ENCODE measurements at places on chromosomes 5 and 9.

DNA sequence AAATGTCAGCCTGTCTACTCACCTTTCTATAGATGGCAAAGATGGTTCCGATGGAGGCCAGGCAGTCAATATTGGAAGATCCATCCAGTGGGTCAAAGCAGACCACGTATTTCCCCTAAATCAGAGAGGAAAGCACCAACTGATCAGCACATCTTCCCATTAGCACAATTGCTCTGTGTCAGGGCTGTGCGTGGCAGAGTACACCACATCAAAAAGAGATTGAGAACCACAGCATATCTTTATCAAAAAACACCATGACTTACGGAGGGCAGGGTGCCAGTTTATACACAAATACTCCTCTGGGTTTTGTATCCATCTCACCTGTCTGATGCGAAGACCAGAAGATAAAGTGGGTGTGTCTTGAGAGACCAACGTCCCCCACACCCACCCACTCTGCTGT, 9.1 kb downstream of the FBP2 start:
- peaks cover 18% of the 10 kb centered on the region for H3K27me3 ChIP-seq
- H3K36me3 ChIP-seq: no peaks in the 10 kb centered on the region
- no peak overlapping the region for H3K27ac ChIP-seq

DNA sequence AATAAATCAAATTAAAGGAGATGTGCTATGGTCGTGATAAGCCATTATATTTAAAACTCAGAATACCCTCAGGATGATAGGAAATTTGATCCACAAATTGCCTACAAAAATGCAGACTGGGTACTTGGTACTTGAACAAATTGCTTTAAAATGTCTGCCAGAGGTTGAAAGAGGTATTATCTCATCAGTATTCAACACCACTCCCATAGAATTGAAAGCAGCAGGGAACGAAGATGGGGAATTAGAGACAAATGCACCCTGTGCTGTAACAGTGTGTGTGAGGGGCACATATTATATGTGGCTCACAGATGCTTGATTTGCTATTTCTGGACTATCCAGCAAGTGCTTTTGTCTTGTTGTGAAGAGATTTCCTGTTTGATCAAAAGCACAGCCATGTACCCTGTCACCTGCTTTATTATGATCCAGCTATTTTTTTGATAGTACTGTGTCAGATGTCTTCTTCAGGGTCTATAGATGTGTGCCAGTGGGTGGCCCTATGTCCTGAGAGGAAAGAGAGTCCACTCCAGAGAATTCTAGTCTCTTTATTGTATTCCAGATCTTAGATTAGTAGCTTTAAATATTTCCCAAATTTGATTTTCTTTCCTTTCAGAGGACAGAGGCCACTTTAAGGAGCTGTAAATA, 120.1 kb downstream of the XRCC4 start:
- no peak overlapping the region for H3K27ac ChIP-seq
- no peak overlapping the region for H3K4me3 ChIP-seq
- no peaks in the 10 kb centered on the region for H3K36me3 ChIP-seq
- H3K4me1 ChIP-seq: no peaks in the 10 kb centered on the region

GRCh38 chr9:100492952-100493351, 20.0 kb downstream of the TMEFF1 start:
- no peak overlapping the region for H3K27ac ChIP-seq
- H3K4me1 ChIP-seq: no peaks in the 10 kb centered on the region
- H3K27me3 ChIP-seq: no peaks in the 10 kb centered on the region
- no peaks in the 10 kb centered on the region for H3K36me3 ChIP-seq

DNA sequence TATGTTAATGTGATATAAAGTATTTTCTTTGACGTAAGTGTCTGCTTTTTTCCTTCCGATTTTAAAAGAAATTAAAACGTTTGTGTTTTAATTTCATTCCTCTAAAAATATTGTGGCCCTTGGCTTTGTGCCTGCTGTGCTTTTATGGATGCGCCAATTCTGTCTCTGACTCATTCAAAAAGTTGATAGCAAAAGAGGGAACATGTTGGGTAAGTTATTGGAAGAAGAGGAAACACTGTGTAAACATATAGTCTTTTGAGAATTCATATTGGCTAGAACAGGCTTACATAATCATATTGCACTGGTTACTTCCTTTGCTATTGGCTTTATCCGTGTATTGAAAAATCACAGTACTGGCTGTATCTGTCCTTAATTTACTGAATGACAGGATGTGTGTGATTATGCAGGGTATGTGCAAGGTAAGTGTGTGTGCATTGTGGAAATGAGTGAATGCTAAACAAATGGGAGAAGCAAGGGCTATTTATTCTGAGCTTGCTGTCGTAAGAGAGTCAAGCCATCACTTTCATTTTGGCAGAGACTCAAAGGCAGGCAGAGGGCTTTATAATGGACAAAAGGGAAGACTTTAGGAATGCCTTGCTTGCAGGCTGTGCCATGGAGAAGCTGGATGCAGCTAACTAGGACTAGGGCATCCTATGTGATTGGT, 67.8 kb downstream of the SGCD start:
- no peaks in the 10 kb centered on the region for H3K36me3 ChIP-seq
- no peaks in the 10 kb centered on the region for H3K4me1 ChIP-seq
- no peaks in the 10 kb centered on the region for H3K27me3 ChIP-seq
- H3K4me3 ChIP-seq: no peak overlapping the region
- no peak for DNase-seq
- H3K27ac ChIP-seq: no peak overlapping the region

GRCh38 chr5:68015381-68016302, 199.9 kb upstream of the PIK3R1 start:
- no peaks in the 10 kb centered on the region for H3K4me1 ChIP-seq
- no peak for DNase-seq
- no peaks in the 10 kb centered on the region for H3K36me3 ChIP-seq
- no peak overlapping the region for H3K4me3 ChIP-seq
- no peak overlapping the region for H3K27ac ChIP-seq
- no peaks in the 10 kb centered on the region for H3K27me3 ChIP-seq

All from T-cell (primary cell).